ENCODE measurements at places on chromosomes 3 and 15. TPM values are rescaled to one million over a fixed set of nuclear protein-coding genes. Genes with fewer than 3 reads are reported as not detected.

Gene LYZL4
- not detected for total RNA-seq

Gene TBC1D23
- total RNA-seq, result 122 TPM

- H3K36me3 ChIP-seq, result no peaks in the 10 kb centered on the region
- no peak overlapping the region for H3K4me3 ChIP-seq
- DNase-seq, result no peak
- peaks cover 6% of the 10 kb centered on the region for H3K4me1 ChIP-seq
These were observed 91.0 kb downstream of the XXYLT1 start for GRCh38 chr3:195179776-195180489.

- H3K4me1 ChIP-seq, result no peaks in the 10 kb centered on the region
- no peak overlapping the region for H3K4me3 ChIP-seq
- H3K27ac ChIP-seq, result no peak overlapping the region
- no peak for DNase-seq
These were observed 129.0 kb downstream of the TJP1 start for GRCh38 chr15:29693225-29693624.

DNA sequence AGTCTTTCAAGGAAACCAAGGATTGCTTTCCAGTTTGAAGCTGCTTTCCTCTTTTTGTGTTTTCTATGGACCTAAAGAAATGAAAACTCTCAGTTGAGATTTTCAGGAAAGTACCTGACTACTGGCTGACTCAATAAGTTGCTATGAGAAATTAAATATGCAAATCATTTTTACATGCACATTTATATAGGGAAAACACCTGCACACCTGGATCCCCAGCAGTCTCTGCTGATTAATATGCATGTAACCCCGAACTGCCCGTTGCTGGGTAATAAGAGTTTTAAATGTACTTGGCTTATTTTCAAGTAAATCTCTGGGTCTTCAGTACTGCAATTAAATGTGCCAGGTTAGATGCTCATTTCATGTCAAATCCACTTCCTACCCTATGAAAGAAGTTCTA lies 77.2 kb downstream of the KBTBD8 start:
- H3K4me3 ChIP-seq, result no peak overlapping the region
- no peaks in the 10 kb centered on the region for H3K27me3 ChIP-seq
- DNase-seq, result no peak
- no peaks in the 10 kb centered on the region for H3K36me3 ChIP-seq
- no peak overlapping the region for H3K27ac ChIP-seq

GRCh38 chr3:63656786-63657185 lies 4.3 kb downstream of the SNTN start:
- no peaks in the 10 kb centered on the region for H3K4me1 ChIP-seq
- H3K4me3 ChIP-seq, result no peak overlapping the region
- H3K27ac ChIP-seq, result no peak overlapping the region
- DNase-seq, result no peak

- DNase-seq, result no peak
- H3K27me3 ChIP-seq, result no peaks in the 10 kb centered on the region
- H3K36me3 ChIP-seq, result no peaks in the 10 kb centered on the region
These were observed 580.5 kb downstream of the NSUN3 start for GRCh38 chr3:94643400-94643799.

DNA sequence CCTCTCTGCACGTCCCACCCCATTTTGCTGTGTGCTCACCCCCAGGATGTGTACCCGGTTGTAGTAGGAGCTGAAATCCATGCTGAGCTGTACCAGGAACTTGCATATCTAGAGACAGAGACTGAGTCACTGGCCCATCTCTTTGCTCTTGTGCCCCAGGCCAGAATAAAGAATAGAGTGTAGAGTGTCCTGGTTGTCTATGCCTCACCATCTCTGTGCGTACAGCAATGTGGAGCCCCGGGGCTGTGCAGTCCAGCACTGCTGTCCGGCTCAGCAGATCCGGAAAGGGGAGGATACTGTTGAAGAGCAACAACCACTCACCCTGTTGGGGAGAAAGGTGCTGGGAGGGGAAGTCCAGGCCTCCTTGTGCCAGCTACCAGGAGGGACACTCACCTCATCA lies 2.6 kb downstream of the DALRD3 start:
- H3K4me3 ChIP-seq, result no peak overlapping the region
- no peak for DNase-seq
- no peaks in the 10 kb centered on the region for H3K4me1 ChIP-seq

DNA sequence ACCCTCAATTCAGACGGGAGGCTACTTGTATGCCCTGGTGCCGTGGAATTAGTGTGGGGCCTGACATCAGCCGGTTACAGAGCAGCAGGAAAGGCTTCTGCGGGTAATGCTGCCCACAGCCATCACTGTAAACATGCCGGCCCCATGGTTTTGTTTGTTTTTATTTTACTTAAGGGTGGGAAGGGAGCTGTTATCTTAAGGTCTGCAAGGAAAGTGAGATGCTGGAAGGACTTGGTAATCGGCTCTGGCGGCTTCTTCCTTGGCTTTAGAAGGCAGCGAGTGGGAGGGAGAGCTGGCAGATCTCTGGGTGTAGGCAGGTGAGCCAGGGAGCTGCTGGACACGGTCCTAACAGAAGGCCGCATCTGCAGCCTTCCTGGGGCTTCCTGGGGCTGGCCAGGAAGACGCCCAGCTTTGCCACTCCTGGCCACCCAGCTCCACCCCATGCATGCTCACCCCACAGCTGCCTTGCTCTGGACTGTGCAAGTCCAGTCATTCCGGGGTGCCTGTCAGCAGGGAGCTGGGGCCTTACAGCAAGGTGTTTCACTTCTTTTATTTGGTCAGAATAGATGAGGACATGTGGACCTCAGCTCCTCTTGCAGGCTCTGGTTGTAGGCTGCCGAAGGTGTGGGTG lies 54.1 kb upstream of the FURIN start:
- H3K4me1 ChIP-seq, result no peaks in the 10 kb centered on the region
- H3K4me3 ChIP-seq, result no peak overlapping the region
- H3K27ac ChIP-seq, result no peak overlapping the region
- no peak for DNase-seq

GRCh38 chr3:122255757-122256439 lies 69.2 kb upstream of the CSTA start:
- no peaks in the 10 kb centered on the region for H3K4me1 ChIP-seq
- DNase-seq, result no peak
- H3K4me3 ChIP-seq, result no peak overlapping the region
- H3K27me3 ChIP-seq, result no peaks in the 10 kb centered on the region
- no peaks in the 10 kb centered on the region for H3K36me3 ChIP-seq

GRCh38 chr3:36456784-36457183 lies 76.5 kb downstream of the STAC start:
- H3K27ac ChIP-seq, result no peak overlapping the region
- H3K27me3 ChIP-seq, result no peaks in the 10 kb centered on the region
- H3K4me3 ChIP-seq, result no peak overlapping the region

DNA sequence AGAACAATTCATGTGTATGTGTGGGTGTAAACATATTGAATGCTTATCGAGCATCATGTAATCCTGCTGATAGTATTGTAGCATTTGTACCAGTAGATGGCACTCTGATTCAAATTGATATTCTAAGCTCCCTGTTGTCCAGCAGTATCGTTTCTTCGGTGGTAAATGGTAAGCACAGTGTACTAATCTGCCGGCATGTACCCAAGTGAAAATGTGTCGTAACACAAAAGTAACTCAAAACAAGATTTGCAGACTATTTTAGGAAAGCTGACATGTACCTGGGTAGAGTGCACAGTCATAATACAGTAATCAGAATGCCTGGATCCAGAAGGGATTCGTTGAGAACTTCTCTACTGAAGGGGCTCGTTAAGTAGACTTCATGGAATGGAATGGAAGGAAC lies 31.7 kb upstream of the MNS1 start:
- H3K4me1 ChIP-seq, result no peaks in the 10 kb centered on the region
- no peak overlapping the region for H3K4me3 ChIP-seq
- no peak for DNase-seq
- H3K36me3 ChIP-seq, result no peaks in the 10 kb centered on the region
- no peaks in the 10 kb centered on the region for H3K27me3 ChIP-seq

DNA sequence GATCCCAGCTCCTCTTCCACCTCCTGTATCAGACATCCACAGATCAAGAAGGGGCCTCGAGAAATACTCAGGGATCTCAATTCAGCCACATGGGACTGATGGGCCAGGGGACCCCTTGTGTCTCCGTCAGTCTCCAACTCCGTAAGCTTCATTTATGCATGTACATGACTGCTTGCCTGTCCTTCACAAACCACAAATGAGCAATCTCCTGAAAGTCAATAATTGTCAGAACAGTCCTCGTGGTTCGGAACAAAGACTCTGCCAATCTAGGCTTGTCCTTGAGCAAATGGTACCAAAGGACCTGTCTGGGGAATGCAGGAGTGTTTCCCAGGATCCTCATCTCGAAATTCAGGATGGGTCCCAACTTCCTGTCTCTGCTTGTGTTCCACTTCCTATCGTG lies 20.8 kb downstream of the SLC12A8 start:
- no peak overlapping the region for H3K4me3 ChIP-seq
- H3K27ac ChIP-seq, result no peak overlapping the region
- H3K36me3 ChIP-seq, result no peaks in the 10 kb centered on the region
- DNase-seq, result no peak
- no peaks in the 10 kb centered on the region for H3K4me1 ChIP-seq

Measured in uterus (tissue), 4 donors.